A172 (cell line): ENCODE measurements at places on chromosomes 11 and 22. TPM values are rescaled to one million over a fixed set of nuclear protein-coding genes. Genes with fewer than 3 reads are reported as not detected.

GRCh38 chr11:131661132-131661531 is 290.7 kb downstream of the NTM start:
- no peak for DNase-seq

DNA sequence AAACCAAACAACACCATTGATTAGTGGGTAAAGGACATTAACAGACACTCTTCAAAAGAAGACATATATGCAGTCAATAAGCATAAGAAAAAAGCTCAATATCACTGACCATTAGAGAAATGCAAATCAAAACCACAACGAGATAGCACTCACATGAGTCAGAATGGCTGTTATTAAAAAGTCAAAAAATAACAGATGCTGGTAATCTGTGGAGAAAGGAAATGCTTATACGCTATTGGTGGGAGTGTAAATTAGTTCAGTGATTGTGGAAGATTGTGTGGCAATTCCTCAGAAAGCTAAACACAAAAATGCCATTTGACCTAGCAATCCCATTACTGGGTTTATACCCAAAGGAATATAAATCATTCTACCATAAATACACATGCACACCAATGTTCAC is 182.6 kb downstream of the TRPC6 start:
- peak; percentile 10 for DNase-seq

GRCh38 chr11:74237541-74237940 is 66.5 kb downstream of the PPME1 start:
- DNase-seq: no peak

DNA sequence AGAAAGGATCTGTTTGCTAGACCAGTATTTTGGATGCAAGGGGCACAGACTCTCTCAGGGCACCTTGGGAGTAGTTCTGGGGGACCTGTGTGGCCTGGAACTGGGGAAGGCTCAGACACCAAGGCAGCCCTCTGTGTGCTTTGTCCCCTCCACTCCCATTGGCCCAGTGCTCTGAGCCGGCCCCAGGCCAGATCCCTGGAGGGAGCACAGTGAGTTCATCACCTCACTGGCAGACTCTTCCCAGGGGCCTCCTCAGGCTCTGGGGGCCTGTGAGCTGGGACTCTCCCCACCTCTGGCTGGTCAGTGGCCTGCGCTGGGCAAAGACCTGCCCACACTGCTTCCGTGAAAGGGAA is 51.7 kb downstream of the CHRDL2 start:
- no peak for DNase-seq

- peak; percentile 87 for DNase-seq
These were observed 141.1 kb upstream of the NARS2 start for GRCh38 chr11:78715639-78716311.

DNA sequence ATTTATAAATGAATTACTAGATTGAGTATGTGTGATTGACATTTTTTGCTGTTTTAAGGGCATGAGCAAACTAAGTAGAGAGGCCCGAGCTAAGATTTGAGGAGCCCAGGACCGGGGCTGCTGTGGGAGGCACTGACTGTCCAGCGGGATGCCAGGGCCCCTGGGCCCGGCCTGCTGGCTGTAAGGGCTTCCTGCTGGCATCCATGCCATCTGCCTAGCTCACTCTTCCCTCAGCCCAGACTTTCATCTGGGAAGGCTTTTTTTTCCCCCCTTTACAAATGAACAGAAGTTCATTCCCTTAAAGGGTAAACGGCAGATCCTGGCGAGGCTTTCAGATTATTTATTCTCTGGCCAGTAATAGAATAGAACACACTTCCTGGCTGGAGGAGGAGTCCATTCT is 16.0 kb upstream of the TP53I11 start:
- no peak for DNase-seq

DNA sequence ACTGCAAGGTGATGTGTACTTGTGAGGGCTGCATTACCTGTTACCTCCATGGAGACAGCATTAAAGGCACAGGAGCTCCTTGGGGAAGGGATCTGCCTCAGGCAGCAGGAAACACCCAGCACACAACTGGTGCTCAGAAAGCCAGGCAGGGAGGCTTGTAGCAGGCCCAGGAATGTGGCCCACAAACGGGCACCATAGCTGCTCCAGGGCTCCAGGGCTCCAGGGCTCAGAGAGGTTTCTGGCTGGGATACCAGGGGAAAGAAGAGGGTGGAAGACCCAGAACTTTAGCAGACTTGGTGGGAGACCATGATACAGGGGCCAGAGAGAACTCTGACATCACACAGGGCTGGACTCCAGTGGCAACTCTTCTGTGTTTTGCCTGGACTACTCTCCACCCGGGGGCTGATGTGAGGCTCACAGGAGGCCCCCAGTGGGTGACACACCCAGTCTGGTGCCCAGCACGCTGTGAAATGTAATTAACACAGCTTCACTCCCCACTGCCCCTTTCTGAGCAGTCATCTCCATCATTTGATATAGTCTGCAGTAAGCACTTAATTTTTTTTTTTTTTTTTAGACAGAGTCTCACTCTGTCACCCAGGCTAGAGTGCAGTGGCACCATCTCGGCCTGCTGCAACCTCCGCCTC is 14.7 kb upstream of the SULT4A1 start:
- no peak for DNase-seq

The SMIM35 gene
- not detected in 2 replicates for total RNA-seq

DNA sequence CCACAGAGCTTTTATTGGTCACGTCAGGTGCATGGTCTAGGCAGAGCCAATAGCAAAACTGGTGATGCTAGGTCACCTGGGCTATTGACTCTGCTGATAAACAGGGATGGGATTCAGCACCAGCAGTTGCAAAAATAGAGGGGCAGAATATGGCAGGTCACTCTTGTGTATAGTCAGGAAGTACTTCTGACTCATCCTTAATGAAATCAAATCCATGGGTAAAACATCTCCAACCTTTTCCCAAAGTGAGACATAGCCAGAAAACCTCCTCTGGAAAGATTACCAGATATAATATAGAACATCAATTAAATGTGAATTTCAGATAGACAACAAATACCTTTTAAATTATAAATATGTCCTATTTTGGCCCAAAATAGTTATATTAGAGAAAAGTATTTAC is 383.2 kb downstream of the METTL15 start:
- DNase-seq: no peak

The HDHD5 gene
- total RNA-seq: 24.7 and 29.2 TPM in 2 replicates

GRCh38 chr22:22316589-22316988 is 72.0 kb downstream of the VPREB1 start:
- no peak for DNase-seq

GRCh38 chr11:42054351-42054900 is 595.0 kb upstream of the LRRC4C start:
- DNase-seq: no peak

- no peak for DNase-seq
These were observed 30.7 kb downstream of the SPON1 start for GRCh38 chr11:13993096-13993765.

- no peak for DNase-seq
These were observed 2.0 kb downstream of the MOGAT2 start for GRCh38 chr11:75719340-75720239.

The CALCA gene
- total RNA-seq: not detected in 2 replicates

GRCh38 chr11:20192151-20192550 is 31.9 kb upstream of the DBX1 start:
- DNase-seq: no peak

DNA sequence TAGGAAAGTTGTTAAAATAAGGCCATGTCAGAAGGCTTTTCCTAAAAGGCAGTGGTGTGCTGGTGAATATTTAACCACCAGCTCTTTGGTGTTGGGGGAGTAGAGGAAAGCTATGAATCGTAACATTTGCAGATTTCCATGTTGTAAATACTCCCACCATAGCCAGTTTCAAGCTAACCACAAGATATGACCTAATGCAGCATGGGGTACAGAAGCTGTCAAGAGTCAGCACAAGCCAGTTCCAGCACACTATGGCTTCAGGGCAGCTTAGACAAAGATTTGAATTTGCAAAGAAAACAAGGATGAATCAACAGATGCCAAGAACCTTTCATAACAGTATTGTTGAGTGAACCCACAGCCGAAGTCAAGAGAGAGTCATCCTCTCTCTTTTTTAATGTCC is 40.0 kb downstream of the COMMD9 start:
- DNase-seq: peak; percentile 48

- DNase-seq: peak; percentile 97
These were observed 8.6 kb downstream of the C11orf91 start for GRCh38 chr11:33692013-33692504.

DNA sequence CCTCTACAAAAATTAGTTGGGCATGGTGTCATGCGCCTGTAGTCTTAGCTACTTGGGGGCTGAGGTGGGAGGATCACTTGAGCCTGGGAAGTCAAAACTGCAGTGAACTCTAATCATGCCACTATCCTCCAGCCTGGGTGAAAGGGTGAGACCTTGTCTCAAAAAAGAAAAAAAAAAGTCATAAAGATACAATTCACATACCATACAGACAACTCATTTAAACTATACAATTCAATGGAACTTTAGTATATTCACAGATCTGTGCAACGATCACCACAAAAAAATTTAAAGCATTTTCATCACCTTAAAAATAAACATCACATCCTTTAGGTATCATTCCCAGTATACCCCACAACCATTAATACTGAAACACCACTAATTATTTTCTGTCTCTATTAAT is 201.2 kb downstream of the PGR start:
- DNase-seq: no peak

The SERPIND1 gene
- total RNA-seq: not detected in 2 replicates

The CRYBB2 gene
- not detected in 2 replicates for total RNA-seq

GRCh38 chr11:26268980-26269660 is 62.8 kb upstream of the ANO3 start:
- no peak for DNase-seq

DNA sequence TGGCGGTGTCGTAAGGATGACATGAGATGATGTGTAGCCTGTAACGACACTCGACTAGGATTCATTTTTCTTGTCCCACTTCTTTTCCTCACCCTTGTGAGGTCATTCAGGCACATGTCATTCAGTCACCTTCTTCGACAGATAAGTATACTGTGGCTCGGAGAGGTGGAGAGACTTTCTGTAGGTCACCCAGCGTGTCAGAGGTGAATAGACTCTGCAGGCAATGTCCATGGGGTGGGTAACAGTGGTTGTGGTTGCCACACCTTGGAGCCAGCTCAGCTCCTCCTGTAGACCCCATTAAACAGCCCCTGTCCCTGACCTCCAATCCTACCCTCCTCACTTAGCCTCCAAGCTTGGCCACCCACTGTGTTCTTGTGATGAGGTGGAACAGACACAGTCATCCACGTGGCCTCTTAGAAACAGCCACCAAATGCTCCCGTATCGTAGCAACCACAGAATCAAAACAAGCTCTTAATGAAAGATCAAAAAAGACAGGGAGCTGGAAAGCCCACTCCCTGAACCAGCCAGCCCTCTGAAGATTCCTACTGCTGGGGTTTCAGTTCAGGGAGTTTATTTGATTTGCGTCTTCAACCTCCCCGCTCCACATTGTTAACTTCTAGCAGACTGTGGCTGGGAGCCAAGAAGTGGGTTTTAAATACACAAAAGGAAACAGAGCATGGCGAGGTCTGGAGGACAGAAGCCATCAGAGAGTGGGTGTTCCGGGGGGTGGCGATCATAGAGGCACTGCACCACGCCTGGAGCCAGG is 89.0 kb upstream of the GRK3 start:
- DNase-seq: no peak

The TOB2 gene
- total RNA-seq: 6.2 and 7.2 TPM in 2 replicates

The RASD2 gene
- 0.50 and 0.59 TPM in 2 replicates for total RNA-seq
